CD4-positive, alpha-beta T cell treated with Interleukin-10 for 1 hour (primary cell): ENCODE measurements at places on chromosomes 2 and 18.

DNA sequence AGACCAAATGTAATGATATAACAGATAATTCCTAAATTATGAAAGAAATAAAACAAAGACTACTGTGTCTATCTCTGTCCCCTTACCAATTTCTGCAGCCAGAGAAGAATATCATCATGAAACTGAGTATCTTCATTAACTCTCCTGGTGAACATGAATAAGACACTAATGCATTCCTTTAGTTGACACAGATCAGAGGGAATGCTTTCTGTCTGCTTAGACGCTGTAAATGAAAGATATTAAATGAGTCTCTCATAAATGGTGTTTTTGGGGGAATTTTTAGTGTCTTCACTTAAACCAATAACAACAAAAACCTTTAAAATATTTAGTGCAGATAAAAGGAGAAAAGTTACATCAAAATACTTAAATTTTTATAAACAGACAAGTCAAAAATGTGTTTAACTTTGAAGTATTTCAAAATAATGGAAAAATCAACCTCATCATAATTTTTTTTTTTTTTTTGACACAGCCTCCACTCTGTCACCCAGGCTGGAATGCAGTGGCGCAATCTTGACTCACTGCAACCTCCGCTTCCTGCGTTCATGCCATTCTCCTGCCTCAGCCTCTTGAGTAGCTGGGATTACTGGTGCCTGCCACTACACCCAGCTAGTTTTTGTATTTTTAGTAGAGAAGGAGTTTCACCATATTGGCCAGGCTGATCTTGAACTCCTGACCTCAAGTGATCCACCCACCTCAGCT, 16.0 kb downstream of the EPG5 start:
- DNase-seq: no peak

DNA sequence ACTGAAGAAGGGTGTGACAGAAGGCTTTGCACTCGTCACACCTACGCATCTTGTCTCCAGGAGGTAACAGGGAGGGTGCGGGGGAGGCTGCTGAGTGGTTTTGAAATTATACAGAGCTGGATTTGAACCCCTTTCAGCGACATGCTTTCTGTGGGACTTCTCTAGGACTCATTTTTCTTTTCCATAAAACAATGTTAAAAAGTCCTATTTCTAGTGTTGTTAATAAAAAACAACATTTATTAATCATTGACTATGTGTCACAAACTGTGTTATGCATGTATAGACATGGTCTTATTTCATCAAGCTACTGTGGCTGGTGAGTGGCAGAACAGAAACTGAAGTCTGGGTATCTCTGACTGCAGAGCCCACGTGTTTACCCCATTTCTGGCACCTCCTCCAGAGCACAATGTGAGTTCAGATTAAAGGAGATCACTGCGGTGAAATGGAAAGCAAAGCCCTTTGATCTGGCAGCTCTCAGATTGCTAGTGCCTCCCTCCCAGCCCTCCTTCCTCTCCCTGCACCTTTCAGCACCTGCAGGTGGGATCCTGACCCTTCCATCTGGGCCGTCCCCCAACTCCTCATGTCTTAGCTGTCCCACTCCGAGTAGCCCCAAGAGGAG, 315.5 kb upstream of the MYT1L start:
- peak; percentile 42 for DNase-seq

DNA sequence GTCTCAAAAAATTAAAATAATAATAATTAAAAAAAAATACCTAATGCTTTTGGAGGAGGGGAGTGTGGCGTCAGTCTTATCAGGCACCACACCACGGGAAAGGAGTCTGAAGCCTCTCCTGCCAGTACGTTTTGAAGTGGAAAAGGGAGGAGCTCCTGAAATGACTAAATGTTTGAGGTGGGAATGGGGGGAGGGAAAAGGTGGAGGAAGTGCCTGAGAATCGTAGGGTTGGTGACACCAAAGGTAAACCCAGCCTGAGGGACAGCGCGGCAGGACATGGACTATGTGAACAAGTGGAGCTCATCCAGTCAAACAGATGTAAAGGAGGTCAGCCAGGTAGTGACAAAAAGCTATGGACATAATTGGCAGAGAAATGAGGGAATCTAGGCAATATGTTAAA, 42.2 kb upstream of the EPHA4 start:
- no peak for DNase-seq

DNA sequence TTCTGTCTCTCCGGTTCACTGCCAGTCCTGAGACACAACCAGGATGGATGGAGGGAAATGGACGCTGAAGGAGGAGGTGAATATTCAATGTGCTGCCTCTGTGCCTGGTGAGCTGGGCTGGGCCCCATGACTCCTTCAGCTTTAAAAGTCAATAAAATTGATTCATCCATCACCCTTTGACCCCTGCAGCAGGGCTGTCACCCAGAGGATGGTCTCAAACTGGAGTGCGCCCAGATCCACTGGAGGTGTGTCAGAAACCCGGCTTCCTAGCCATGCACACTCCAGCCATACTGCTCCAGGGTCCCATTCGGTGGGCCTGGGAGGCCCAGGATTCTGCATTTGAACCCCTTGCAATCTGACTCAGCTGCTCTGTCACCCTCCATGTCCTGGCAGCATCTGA, 94.1 kb upstream of the BOD1L2 start:
- no peak for DNase-seq

DNA sequence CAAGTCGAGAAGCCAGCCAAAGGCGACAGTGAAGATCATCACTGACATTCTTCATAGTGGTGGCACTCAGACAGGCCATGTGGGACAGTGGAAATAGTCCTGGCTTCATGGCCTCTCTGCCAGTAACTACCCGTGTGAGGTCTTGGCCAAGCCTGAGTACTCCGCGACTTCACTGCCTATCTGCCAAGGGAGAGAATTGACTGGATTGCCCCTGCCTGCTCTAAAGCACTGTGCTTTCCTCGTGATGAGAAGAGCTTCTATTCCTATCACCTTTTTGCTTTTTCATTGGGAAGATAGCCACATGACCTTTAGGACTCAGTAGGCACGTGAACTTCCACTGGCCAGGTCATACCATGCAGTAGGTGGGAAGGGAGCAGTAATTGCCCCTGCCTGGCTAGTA, 239.3 kb downstream of the HAUS1 start:
- DNase-seq: no peak

- no peak for DNase-seq
Measured at GRCh38 chr2:85675866-85676548, 8.0 kb upstream of the SFTPB start.

DNA sequence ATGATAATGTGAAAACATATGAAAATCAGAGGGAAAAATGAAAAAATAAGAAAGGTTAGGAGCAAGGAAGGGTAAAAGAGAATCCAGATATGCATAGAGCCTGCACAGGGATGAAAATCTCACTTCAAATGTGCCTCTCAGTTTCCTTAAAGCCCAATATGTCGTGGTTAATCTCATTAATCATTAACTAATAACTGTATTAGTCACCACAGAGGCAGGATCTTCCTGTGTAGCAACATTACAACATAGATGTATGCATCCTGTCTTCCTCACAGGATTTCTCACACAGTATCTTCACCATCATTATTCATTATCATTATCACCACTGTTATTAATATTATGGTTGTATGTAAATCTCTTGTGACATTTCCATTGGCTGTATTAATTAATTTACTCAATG, 361.2 kb upstream of the SOX11 start:
- no peak for DNase-seq

- DNase-seq: no peak
Measured at GRCh38 chr2:221423210-221423804, 148.8 kb downstream of the EPHA4 start.

DNA sequence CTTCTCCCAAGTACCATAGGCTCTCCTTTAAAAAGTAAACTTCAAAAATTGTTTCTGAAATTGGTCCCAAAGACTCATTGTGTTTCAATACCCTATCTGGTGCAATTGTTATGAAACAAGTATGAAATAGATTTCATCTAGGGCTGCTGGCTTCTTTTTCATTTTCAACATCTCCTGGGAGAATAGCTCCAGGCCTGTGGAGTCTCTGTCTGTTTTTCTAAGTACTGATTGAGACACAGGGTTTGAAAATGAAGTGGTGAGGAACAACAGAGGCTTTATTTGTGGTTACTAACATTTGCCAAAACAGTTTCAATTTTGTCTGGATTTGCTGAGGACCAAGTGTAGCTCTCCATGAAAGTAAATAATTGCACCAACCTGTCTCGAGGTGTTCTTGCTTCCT, 315.9 kb upstream of the LRATD1 start:
- DNase-seq: no peak

DNA sequence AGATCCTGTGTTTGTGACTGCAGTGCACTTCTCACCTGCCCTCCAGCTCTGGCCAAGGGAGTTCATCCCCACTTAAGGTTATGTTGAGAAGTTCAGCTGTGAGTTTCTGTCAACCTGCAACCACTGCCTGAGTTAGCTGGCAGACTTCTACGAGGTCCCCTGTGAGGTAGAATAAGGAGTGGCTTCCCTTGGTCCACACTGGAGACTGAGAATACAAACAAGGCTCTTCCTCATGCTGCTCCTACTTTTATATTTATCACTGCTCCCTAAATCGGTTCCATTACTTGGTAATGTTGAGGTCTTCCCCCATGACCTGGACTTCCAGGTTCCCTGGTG, 353.2 kb upstream of the CWC22 start:
- DNase-seq: no peak

DNA sequence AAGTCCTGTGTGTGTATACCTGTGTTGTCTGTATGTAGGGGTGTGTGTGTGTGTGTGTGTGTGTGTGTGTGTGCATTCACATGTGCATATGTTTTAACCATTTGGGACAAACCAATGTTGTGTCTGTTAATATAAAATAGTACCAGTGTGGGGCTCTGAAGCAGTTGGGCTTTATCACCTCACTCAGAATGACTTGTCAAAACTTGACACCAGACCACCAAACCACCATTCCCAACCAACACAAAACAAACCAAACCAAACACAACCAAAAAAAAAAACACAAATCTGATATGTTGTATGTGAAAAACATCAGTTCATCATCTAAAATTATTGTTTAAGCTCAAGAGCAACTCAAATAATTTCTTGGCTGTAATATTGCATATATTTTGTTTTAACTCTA, 42.1 kb downstream of the CALCRL start:
- no peak for DNase-seq

GRCh38 chr18:7877609-7878008, 310.5 kb downstream of the PTPRM start:
- no peak for DNase-seq

GRCh38 chr2:134154246-134154645, 99.6 kb upstream of the MGAT5 start:
- DNase-seq: no peak

DNA sequence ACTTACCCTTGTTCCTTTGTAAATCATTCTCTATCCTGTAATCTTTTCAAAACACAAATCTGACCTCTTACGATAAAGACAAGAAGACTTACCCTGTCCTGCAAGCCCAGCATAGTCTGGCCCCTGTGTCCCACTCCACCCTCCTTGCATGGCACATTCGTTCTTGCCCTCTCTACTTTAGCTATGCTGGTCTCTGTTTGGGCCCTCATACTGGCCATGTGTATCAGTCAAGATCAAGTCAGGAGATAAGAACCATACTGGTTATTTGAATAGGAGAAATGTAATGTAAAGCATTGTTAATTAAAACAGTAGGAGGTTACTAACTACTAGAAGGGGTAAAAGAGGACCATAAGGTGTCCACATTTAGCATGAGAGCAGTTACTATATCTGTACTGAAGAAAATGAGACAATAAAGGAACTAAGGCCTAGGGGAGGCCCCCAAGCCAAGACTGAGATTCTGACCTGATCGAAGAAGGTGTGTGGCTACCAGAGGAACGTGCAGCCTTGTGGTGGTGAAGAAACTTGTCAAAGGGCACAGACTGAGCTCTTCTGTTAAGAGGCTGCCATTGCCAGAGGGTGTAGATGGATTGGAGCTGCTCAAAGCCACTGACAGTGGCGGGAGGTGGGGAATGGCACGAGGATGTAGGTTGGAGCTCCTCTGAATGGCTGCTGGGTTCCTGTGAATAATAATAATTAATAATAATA, 80.8 kb downstream of the KCTD18 start:
- no peak for DNase-seq

GRCh38 chr2:144152817-144153271, 367.1 kb downstream of the ZEB2 start:
- DNase-seq: no peak

- DNase-seq: no peak
Measured at GRCh38 chr2:76932550-76932949, 589.6 kb downstream of the LRRTM4 start.

GRCh38 chr2:142585785-142586184, 291.7 kb upstream of the KYNU start:
- DNase-seq: no peak

DNA sequence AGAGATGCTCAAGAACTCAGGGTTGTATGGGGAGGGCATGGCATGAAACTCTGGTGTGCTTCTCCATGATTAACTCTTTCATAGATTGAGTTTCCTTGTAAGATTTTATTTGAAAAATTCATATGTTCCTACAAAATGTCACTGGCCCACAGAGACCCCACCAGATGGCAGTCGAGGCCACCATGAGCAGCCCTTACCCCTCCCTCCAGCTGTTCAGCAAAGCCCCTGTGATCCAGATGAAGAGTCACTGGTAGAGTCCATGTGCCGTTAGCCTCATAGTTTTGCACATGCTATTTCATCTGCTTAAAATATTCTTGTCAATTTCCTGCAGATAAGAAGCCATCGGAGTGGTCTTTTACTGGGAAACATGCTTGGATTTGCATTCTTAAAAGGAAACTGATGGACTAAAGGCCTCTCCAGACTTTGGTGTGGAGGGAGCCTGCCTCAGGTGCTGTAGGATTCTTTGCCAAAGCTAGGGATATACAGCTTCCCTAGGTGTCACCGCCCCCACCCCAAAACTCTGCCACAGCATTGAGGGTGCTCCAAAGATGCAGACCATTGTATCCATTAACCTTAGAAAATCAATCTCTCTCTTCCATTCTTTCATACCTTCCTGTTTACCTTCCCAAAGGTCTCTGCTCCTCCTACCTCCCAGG, 18.8 kb downstream of the ZNF385B start:
- DNase-seq: no peak

- DNase-seq: no peak
Measured at GRCh38 chr2:228771774-228772173, 499.3 kb downstream of the PID1 start.

DNA sequence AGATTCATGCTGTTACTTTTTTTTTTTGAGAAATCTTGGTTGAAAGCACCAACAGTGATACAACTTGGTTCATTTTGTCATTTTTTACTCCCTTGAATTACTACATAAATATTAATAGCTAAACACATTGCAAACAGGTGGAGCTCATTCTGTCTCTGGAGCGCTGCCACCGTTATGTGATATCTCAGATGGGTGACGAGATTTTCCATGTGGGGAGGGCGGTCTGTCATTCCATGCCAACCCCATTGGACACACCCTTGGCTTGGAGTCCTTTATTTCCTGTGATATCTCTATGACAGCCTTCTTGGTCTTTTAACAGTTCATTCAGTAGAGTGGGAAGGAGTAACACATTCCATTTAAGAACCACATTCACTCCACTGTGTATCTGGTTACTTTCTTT, 794.8 kb downstream of the SATB2 start:
- DNase-seq: no peak

GRCh38 chr2:233760043-233760442, at the start of gene UGT1A1:
Gene UGT1A1 (plus strand): TSS chr2:233760270. CDS start chr2:233760288, 18 bp downstream.
- DNase-seq: no peak

GRCh38 chr2:100148883-100149282, 6.5 kb upstream of the AFF3 start:
- no peak for DNase-seq

- no peak for DNase-seq
Measured at GRCh38 chr2:42099438-42100173, 51.8 kb downstream of the PKDCC start.

GRCh38 chr2:236164201-236164924, 3.8 kb downstream of the GBX2 start:
- no peak for DNase-seq

GRCh38 chr18:46732201-46732600, 24.7 kb downstream of the ST8SIA5 start:
- no peak for DNase-seq
